ENCODE measurements at places on chromosomes 7 and 10.

GRCh38 chr10:98469001-98469931 is 22.5 kb upstream of the HPS1 start:
- DNase-seq = no peak

DNA sequence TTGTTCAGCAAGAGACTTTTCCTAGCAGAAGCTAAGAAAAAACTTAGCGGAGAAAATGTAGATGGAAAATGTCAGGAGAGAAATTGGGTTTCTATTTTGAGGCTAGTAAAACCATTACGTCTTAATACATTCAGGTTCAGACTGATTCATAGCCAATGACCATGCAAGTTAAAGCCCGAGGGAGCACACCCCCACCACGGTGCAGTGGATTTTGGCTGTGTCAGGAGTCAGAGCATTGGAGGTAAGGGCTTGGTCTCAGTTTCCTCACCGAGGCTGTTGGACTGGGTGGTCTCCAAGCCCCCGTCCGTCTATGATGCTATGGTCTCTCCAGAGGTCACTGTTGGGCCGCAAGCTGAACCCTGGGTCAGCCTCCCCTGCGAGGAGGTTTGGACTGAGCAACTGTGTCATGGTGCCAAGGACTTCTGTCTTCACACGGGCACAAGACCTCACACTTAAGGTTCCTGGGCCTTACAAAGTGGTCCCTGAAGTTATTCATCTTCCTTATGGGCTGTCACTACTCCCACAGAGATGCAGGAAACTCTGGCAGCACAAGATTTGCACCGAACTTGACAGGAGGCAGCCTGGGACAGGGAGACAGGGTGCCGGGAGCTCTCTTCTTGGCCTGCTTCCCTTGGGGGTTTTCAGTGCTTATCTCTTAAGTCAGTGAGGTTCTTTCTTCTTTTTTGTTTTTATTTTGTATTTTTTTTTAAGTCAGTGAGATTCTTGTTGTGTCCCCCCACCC is 186.8 kb downstream of the PHTF2 start:
- DNase-seq = no peak

GRCh38 chr7:133978502-133979295 is 148.4 kb upstream of the LRGUK start:
- DNase-seq = no peak

DNA sequence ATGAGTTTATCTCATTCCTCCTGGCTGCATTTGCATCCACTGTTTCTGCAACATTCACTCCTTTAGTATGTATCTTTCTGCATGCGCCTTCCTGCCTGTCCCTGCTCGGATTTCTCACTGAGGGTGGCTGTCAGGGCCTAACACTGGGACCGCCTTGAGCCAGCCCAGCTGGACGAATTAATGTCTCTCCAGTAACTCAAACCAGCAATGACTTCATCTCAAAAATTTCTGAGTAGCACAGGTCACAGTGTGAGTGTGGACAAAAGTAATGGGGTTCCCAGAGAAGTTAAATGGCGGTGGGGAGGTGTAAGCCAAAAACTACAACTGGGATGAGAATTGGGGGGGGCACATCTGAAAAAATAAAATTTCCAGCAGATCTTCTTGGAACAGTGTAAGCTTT is 444.0 kb upstream of the MGMT start:
- no peak for DNase-seq

GRCh38 chr10:129497013-129497412 is 30.0 kb downstream of the MGMT start:
- no peak for DNase-seq

DNA sequence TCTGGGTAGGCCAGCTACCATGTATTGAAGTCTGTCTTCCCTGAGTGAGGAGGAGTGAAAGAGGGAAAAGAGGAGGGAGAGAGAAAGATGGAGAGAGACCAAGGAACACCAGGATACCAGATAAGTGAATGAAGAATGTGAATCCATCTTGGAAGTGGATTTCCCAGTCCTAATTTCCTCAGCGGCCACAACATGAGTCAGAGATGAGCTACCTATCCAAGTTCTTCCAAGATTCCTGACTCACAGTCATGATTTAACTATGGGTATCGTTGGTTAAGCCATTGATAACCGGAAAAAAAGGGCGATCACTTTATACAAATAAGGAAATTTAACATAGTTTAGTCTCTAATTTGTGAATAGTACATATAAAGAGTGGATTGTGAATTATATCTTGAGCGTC is 561.8 kb downstream of the ATRNL1 start:
- no peak for DNase-seq
